ENCODE measurements at places on chromosomes 3 and 15. TPM values are rescaled to one million over a fixed set of nuclear protein-coding genes. Genes with fewer than 3 reads are reported as not detected.

GOLGA6L4 gene
- 0.78 TPM for total RNA-seq

C3orf49 gene
- total RNA-seq = not detected

RPL15 gene
- 3,101 TPM for total RNA-seq

PPP1R14D gene
- total RNA-seq = not detected

All from smooth muscle cell of the umbilical artery (primary cell).